ENCODE measurements at places on chromosomes 6 and 20. TPM values are rescaled to one million over a fixed set of nuclear protein-coding genes. Genes with fewer than 3 reads are reported as not detected.

DNA sequence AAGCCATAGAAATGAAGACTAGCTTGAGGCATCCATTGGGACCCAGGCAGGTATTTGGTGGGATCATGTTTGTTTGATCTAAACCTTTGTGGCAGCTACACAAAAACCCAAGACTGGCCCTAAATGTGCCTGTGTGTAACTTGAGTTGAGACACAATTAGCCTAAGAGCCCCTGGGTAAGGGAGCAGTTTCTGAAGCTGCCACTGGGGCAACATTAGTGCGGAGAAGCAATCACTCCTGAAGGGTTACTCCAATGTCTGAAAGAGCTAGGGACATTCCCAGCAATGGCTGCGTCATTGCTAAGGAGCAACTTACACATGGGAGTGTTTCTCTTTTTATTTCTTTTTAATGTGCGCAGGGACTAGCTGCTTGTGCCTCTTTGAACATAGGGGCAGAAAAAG is 67.9 kb upstream of the EEF1E1 start:
- no peak for DNase-seq
- H3K27me3 ChIP-seq, result no peaks in the 10 kb centered on the region
- H3K4me3 ChIP-seq, result no peak overlapping the region
- H3K27ac ChIP-seq, result no peak overlapping the region

GRCh38 chr20:8756410-8756809 is 312.5 kb upstream of the PLCB4 start:
- DNase-seq, result no peak
- no peaks in the 10 kb centered on the region for H3K27me3 ChIP-seq
- no peaks in the 10 kb centered on the region for H3K4me1 ChIP-seq
- no peak overlapping the region for H3K27ac ChIP-seq

DNA sequence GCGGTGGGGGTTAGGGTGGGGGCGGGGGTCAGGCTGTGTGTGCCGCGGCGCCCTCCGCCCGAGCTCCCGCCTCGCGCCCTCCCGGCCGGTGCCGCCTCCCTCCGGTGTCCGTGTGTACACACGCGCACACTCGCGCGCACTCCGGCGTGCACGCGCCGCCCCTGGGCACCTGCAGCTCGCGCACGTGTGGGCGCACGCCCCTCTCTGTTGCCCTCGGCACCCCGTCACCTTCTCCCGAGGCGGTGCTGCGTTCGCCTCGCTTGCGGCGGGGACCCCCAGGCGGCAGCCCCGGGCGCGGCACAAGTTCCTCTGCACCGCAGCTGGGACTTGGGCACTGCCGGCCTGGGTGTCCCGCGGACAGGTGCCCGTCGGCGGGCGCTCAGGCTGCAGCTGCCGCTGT is 525 bp downstream of the MACROD2 start:
- H3K36me3 ChIP-seq, result no peaks in the 10 kb centered on the region
- peak overlapping the region; percentile 83 for H3K4me3 ChIP-seq
- DNase-seq, result no peak

- no peak for DNase-seq
- no peaks in the 10 kb centered on the region for H3K36me3 ChIP-seq
- no peak overlapping the region for H3K27ac ChIP-seq
Observed at GRCh38 chr6:168404560-168404959, 36.4 kb upstream of the SMOC2 start.

GRCh38 chr6:161395716-161396231 is 121.9 kb upstream of the AGPAT4 start:
- no peak overlapping the region for H3K4me3 ChIP-seq
- DNase-seq, result no peak
- H3K36me3 ChIP-seq, result no peaks in the 10 kb centered on the region
- no peak overlapping the region for H3K27ac ChIP-seq
- no peaks in the 10 kb centered on the region for H3K27me3 ChIP-seq

RBBP9 gene
- total RNA-seq, result 16.3 TPM

DNA sequence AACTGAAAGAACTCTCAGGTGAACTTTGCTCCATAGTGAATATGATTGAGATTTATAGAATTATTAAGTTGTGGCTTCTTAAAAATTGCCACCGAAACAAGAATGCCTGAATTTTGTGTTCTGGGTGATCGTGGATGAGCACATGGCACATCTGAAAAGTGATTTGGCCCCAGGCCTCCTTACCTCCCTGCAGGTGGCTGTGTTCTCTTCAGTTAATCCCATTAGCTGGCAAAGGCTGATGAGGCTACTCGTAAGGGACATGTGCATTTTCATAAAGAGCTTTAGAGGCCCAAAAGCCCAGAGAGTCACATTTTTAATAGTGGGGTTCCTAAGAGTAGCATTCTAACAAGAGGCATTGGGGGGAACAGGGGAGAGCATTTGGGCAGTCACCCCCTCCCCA is 22.6 kb downstream of the GNAS start:
- no peaks in the 10 kb centered on the region for H3K27me3 ChIP-seq
- H3K36me3 ChIP-seq, result no peaks in the 10 kb centered on the region
- H3K27ac ChIP-seq, result no peak overlapping the region
- H3K4me3 ChIP-seq, result no peak overlapping the region

DNA sequence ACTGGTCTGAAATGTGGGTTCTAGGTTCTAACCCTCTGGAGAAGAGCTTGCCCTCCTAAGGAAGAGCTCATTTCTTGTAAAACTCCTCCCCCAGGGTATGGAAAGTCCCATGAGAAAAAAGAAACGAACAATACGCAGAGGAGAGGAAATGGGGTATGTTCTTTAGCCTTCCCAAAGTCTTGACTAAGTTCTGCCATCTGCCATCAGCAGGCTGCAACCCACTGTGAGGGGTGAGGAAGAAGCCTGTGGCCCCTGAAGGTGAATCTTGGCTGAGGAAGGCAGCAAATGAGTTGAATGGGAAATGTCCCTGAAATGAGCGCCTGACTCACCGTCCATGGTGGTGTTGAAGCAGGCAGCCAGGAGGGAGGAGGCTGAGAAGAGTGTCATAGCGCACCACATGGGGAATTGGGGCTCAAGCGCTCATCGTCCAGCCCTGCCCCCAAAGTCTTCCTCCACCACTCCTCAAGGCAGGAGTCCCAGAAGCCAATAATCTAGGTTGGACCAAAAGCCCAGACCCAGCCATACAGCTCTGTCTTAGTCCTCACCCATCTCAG is 10.4 kb upstream of the MATN4 start:
- H3K4me3 ChIP-seq, result no peak overlapping the region
- H3K27me3 ChIP-seq, result peaks cover 3% of the 10 kb centered on the region
- H3K4me1 ChIP-seq, result no peaks in the 10 kb centered on the region
- DNase-seq, result no peak

GRCh38 chr6:71033171-71033570 is 76.3 kb upstream of the B3GAT2 start:
- no peak overlapping the region for H3K27ac ChIP-seq
- H3K4me1 ChIP-seq, result no peaks in the 10 kb centered on the region
- H3K36me3 ChIP-seq, result no peaks in the 10 kb centered on the region

GRCh38 chr6:146770965-146771735 is 172.4 kb downstream of the ADGB start:
- no peaks in the 10 kb centered on the region for H3K4me1 ChIP-seq
- no peaks in the 10 kb centered on the region for H3K27me3 ChIP-seq
- no peaks in the 10 kb centered on the region for H3K36me3 ChIP-seq
- H3K27ac ChIP-seq, result no peak overlapping the region

- H3K27ac ChIP-seq, result peak overlapping the region; percentile 62
- no peak for DNase-seq
- H3K36me3 ChIP-seq, result no peaks in the 10 kb centered on the region
- no peaks in the 10 kb centered on the region for H3K27me3 ChIP-seq
Observed at GRCh38 chr6:36928547-36928918, 26.0 kb upstream of the PI16 start.

LY6G5B gene
- 8.5 TPM for total RNA-seq

- H3K4me1 ChIP-seq, result no peaks in the 10 kb centered on the region
- no peak overlapping the region for H3K27ac ChIP-seq
- no peak for DNase-seq
Observed at GRCh38 chr6:13589801-13590200, 15.4 kb downstream of the SIRT5 start.

GRCh38 chr6:73231986-73232391 is 6.7 kb upstream of the KHDC1L start:
- DNase-seq, result no peak
- H3K4me3 ChIP-seq, result no peak overlapping the region
- H3K27ac ChIP-seq, result no peak overlapping the region
- no peaks in the 10 kb centered on the region for H3K27me3 ChIP-seq
- H3K36me3 ChIP-seq, result no peaks in the 10 kb centered on the region

DNA sequence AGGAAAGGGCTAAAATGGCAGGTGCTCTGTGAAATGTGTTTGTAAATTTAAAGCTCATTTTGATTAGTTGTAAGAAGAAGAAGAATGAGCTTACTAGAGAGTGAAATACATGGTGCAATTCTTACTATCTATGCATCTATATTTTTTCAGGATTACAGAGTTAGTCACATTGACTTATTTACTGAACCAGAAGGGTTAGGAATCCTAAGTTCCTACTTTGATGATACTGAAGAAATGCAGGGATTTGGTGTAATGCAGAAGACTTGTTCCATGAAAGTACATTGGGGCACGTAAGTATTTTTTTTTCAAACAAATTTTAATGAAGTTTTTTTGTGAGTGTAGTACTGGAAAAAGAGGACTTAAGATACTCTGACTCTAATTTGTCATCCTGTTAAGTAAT is 99.3 kb downstream of the RTN4IP1 start:
- no peak overlapping the region for H3K4me3 ChIP-seq
- H3K4me1 ChIP-seq, result no peaks in the 10 kb centered on the region
- H3K27me3 ChIP-seq, result no peaks in the 10 kb centered on the region
- no peak for DNase-seq

- no peaks in the 10 kb centered on the region for H3K36me3 ChIP-seq
- no peaks in the 10 kb centered on the region for H3K27me3 ChIP-seq
- H3K4me3 ChIP-seq, result no peak overlapping the region
- H3K4me1 ChIP-seq, result no peaks in the 10 kb centered on the region
Observed at GRCh38 chr6:28725890-28726348, 197.9 kb downstream of the TRIM27 start.

- no peaks in the 10 kb centered on the region for H3K36me3 ChIP-seq
- H3K4me3 ChIP-seq, result no peak overlapping the region
- DNase-seq, result no peak
- no peaks in the 10 kb centered on the region for H3K27me3 ChIP-seq
Observed at GRCh38 chr6:37230104-37230503, 27.5 kb upstream of the TBC1D22B start.

DNA sequence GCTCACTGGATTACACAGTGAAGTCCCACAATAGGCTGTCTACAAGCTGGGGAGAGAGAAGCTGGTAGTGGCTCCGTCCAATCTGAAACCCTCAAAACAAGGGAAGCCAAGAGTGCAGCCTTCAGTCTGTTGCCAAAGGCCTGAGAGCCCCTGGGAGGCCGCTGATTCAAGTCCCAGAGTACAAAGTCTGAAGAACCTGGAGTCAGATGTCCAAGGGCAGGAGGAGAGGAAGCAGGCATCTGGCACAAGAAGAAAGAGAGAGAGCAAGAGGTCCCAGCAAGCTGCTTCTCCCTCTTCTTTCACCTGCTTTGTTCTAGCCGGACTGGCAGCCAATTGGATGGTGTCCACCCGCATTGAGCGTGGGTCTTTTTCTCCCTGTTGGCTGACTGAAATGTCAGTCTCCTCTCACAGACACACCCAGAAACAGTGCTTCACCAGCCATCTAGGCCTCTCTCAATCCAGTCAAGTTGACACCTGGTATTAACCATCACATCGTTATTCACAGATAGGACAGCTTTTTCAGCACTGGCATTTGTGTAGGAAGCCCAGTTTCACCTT is 51.2 kb downstream of the CRYBG1 start:
- H3K36me3 ChIP-seq, result no peaks in the 10 kb centered on the region
- H3K4me1 ChIP-seq, result no peaks in the 10 kb centered on the region
- DNase-seq, result no peak
- H3K27me3 ChIP-seq, result no peaks in the 10 kb centered on the region
- no peak overlapping the region for H3K4me3 ChIP-seq
- peak overlapping the region; percentile 60 for H3K27ac ChIP-seq

DNA sequence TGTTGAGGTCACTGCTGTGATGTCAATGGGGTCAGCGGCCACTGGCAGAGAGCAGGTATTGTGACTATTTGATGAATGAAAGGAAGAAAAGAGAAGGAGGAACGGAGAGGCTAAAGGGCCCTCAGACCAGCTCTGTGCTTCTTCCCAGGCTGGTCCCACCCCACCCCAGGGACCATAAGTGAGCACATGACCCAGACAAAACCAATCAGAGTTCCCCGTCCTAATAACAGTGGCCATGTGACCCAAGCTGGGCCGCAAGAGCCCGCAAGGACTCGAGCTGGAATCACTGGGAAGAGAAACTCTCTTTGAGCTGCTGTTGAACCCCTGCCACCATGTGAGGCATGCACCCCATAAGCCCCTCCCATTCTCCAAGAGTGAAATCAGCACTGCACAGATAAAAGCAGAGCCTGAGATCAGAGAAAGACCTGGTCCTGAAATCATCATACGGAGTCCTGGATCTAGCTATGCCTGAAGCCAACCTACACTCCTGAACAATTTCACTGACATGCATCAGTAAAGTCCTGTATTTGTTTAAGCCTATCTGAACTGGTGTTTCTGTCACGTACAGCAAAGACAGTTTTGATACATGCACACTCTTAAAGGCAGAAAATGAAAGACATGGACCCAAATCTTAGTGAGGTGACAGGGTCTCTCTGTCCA is 90.2 kb downstream of the PREX1 start:
- no peaks in the 10 kb centered on the region for H3K27me3 ChIP-seq
- H3K36me3 ChIP-seq, result no peaks in the 10 kb centered on the region
- no peak for DNase-seq
- no peak overlapping the region for H3K4me3 ChIP-seq

- no peak for DNase-seq
- H3K27me3 ChIP-seq, result no peaks in the 10 kb centered on the region
- H3K27ac ChIP-seq, result no peak overlapping the region
- no peaks in the 10 kb centered on the region for H3K36me3 ChIP-seq
- H3K4me3 ChIP-seq, result no peak overlapping the region
- H3K4me1 ChIP-seq, result no peaks in the 10 kb centered on the region
Observed at GRCh38 chr6:75291744-75292143, 7.2 kb upstream of the TMEM30A start.

DNA sequence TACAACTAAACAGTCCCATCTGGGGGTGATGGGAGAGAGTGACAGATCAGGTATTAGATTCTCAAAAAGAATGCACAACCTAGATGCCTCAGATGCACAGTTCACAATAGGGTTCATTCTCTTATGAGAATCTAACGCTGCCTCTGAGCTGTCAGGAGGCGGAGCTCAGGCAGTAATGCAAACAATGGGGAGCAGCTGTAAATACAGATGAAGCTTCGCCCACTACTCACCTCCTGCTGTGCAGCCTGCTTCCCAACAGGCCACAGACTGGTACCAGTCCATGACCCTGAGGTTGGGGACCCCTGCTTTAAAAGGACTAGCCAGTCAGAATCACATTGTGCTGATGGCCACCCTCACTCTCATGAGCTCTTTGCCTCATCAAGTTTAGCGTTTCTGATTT is 247.0 kb upstream of the KCNQ5 start:
- H3K36me3 ChIP-seq, result no peaks in the 10 kb centered on the region
- H3K4me3 ChIP-seq, result no peak overlapping the region
- H3K4me1 ChIP-seq, result no peaks in the 10 kb centered on the region

KCNG1 gene
- 7.0 TPM for total RNA-seq

- no peaks in the 10 kb centered on the region for H3K36me3 ChIP-seq
- no peak overlapping the region for H3K27ac ChIP-seq
- no peak overlapping the region for H3K4me3 ChIP-seq
- DNase-seq, result no peak
- no peaks in the 10 kb centered on the region for H3K4me1 ChIP-seq
- H3K27me3 ChIP-seq, result no peaks in the 10 kb centered on the region
Observed at GRCh38 chr6:121112356-121112755, 221.9 kb downstream of the TBC1D32 start.

Measured in breast epithelium (tissue), 4 donors.